ENCODE measurements at places on chromosomes 5 and 9.

DNA sequence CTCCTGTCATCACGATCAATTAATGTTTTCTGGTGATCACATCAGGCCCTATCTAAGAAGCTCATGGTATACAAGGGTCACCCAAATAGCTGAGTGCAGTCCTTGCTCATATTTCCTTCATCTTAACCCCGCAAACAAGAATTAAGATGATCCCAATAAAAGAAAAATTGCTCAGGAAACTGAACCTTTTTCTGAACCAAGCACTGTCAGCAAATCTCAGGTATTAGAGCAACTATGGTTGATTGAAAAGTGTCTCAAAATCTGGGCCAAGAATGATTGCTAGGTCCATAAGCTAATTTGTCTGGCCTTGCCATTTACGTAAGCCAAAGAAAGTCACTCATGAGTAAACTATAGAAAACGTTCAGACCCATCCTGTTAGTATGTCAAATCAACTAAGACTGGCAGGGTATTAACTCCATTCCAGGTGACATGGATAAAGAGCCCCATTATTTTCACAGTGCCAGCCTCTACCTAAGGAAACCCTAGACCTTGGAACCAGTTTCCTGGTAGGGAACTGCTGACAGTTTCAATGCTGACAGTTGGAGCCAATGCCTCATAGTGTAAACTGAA lies 209.3 kb downstream of the DEPDC1B start:
- no peak for ATAC-seq

DNA sequence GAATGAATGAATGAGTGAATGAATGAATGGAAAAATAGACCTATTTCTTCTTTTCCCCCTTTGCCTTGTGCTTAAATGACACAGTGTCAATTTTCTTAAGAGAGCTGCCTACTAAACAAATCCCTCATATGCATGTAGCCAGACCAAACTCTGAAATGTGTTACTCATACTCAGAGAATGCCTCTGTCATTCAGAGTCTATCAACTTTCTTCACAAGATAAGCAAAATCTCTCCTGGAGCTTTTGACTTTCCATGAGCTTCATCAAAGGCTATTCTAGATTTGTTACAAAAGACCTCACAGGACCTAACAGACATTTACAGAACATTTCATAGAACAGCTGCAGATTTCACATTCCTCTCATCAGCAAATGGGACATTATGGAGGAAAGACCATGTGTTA lies 275.7 kb upstream of the MSX2 start:
- no peak for ATAC-seq

GRCh38 chr9:99465231-99465907 lies 243.3 kb downstream of the SEC61B start:
- ATAC-seq = peak; percentile 93

DNA sequence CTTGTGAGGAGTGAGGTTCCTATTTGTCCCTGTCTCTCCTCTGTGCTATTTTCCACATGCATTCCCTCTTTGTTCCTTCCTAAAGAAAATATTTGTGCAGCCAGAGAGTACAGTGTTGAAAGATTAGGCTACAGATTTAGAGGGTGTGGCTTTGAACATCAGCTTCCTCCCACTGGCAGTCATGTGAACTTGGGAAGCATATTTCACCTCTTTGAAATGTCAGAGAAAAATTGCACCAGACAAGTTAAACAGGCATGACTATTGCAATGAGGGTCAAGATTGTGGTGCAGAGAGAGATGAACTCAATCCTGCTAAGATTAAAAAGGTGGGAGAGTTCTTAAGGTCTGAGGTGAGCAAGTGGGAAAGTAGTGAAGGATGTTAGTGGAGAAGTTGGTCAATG lies 641.0 kb downstream of the DNAH5 start:
- ATAC-seq = no peak

- no peak for ATAC-seq
These were observed 810.2 kb downstream of the EFNA5 start for GRCh38 chr5:106860398-106861044.

DNA sequence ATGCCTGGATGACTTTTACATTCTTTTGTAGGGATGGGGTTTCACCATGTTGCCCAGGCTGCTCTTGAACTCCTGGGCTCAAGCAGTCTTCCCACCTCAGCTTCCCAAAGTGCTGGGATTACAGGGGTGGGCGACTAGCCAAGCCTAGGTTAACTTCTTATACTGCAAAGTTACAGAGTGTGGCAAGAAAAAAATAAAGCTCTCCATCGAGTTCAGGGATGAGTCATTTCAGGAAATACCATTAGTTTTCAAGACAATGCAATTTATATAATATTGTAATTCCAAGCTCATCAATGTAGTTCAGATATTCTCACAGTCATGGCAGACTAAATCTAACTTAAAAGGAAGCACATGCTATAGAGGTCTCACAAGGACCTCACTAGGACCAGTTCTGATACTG lies 11.5 kb upstream of the ABO start:
- ATAC-seq = no peak

DNA sequence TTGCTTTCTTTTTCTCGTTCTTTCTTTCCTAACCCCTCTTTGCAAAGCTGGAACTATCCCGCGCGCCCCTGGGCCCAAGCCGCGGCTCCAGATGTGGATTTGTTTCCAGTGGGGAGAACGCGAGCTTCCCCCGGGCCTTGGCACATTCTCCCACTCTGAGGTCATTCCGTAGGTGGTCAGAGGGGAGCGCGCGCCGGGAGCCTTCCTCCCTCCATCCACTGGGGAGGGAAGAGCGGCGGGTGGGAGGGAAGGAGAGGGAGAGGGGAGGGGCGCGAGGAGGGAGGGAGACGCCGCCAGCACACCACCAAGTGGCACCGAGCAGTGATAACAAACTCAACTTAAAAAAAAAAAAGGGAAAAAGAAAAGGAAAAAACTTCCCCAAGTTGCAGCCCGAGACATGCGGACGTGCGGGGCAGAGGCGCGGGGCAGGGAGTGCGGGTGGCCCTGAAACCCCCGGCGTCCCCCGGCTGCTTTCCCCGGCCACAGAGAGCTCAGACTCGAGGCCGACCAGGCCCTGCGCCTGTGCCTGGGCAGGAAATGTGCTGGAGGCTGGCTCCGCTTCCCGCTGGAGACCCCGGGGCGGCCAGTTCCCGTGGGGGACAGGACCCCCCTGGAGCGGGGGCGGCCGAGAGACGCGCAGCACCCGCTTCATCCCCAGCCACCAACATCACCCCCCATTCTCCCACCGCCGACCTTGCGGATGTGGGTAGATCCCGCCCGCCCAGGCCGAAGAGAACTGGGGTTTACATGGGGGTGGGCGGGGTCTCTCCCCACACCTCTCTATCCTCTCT lies 3.1 kb downstream of the IER5L start:
- peak; percentile 52 for ATAC-seq

GRCh38 chr5:172451771-172452197 lies 2.5 kb downstream of the SH3PXD2B start:
- ATAC-seq = 0 out of 3 replicates have a peak, but pooled peaks have one; percentile 8

- no peak for ATAC-seq
These were observed 66.6 kb upstream of the CTNNA1 start for GRCh38 chr5:138686668-138687067.

DNA sequence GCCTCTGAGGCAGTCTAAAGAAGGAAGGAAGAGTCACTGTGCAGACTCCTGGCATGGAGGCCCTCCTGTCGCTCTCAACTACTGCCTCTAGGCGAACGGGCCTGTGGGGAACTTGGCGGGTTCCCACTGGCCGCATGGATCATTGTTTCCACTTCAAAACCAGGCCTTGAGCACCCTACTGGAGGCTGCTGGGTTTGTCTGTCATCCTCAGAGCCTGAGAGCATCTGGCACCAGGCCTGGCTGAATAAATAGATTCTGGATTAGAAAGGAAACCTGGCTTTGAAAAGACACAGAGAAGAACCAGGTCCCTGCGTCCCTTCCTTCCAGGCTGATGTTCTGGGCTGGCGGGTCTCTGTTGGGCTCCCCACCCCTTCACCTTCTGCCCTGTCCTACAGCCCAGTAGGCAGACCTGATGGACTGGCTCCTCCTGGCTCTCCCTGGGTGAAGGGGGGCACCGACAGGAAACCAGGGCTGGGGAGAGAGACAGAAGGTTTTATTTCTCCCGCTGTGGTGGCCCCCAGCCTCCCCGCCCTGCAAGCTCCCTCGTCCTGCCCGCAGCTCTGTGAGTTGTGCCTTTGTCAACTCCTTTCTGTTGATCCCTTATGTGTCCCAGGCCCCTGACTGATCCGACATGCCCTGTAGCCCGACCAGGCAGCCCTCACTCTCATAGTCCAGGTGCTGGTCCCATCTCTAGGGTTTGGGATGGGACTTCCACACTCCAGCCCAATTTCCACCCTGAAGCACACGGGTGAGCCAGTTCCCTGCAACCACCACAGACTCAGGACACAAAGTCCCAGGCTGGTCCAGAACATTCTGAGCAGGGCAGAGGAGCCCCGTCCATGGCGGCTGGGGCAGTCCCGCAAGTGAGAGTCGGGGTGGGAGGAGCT lies 50.1 kb downstream of the ADAMTS2 start:
- ATAC-seq = no peak

DNA sequence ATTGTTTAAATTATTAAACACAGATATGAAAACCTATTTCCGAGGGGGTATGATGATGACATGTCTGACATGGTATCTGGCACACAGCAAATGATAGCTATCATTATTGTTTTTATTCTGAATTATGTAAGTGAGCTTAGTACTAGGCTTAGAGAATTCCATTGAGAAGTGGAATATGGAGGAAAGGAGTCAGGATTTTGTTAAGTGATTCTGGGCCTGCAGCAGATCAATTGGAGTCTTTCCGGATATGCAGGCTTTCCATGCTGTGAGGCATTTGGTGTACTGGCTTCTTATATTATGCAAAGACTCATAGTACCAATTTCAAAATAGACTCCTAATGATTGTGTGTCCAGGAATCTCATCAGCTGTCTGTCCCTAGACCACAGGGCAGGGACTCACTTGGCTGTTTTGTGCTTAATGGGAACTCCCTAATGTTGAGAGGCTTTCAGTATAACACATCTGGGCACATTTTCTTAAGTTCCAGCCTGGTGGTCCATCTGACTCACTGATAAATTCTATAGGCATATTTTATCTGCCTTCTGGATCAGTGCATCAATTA lies 180.0 kb upstream of the KLF9 start:
- ATAC-seq = no peak

DNA sequence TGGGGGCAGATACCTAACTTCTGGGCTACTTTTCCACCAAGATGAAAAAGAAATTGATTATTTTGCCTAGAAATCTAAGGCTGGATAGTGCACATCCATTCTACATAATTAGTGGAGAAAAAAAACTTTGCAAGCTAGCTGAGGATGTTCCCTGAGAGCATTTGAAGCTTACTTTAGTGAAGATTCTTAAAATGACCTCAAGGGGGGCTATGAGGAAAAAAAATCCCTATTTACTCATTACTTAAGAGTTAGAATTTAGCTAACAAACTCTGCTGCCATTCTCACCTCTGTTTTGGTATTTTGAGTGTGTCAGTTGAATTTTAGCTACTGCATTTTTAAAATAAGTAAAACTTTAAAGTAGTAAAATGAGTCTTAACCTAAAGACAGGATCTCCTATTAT lies 9.2 kb upstream of the FGF10 start:
- no peak for ATAC-seq

DNA sequence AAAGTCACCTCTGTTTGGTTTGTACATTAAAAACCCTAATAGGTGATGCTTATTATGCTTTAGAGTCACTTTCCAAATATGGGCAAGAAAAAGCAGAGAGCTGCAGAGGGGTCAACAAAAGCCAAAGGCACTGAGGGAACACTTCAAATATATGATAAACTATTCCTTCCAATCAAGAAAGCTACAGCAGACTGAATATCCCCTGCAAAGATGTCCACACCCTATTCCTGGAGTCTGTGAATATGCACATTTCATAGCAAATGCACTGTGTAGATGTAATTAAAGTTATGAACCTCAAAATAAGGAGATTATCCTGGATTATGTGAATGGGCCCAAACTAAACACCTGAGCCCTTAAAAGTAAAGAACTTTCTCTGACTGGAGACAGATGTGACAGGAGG lies 74.3 kb downstream of the ABCA1 start:
- no peak for ATAC-seq

DNA sequence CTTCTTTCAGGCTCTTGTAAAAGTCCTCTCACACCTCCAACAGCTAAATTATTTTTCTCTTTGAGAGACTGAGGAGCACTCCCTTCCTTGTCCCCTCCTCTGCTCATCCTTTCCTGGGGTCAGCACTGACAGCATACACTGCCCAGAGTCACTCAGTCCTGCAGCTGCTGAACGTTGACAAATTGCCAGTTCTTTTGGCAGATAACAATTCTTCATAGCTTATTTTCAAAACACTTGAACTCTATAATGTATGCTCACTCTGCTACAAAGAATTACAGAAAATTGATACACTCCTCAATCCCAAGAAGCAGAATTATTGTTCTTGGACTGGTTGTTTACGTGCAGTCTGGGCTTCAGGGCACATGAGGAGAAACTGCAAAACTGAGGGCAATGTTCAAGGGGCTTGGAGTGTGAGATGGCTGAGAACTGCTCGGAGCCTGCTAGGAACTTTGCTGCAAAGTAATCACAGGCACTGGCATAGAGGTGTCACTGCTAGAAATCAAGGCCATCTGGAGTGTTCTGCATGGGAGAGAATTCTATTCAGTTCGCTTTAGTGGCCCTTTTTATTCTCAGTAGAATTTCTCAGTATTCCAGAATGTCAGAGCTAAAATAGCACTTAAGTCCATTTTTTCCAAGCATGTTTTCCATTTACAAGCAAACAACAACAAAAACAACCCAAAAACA lies 96.4 kb upstream of the SPOCK1 start:
- no peak for ATAC-seq

- peak; percentile 21 for ATAC-seq
These were observed 88.7 kb upstream of the FAM169A start for GRCh38 chr5:74954919-74955318.

All from SK-N-SH treated with all-trans-retinoic acid at 6 μM for 48 hours (cell line).